ENCODE measurements at places on chromosomes 3 and 15.
A peak's percentile ranks its signal among the peaks of the same experiment; 100 is the strongest.

DNA sequence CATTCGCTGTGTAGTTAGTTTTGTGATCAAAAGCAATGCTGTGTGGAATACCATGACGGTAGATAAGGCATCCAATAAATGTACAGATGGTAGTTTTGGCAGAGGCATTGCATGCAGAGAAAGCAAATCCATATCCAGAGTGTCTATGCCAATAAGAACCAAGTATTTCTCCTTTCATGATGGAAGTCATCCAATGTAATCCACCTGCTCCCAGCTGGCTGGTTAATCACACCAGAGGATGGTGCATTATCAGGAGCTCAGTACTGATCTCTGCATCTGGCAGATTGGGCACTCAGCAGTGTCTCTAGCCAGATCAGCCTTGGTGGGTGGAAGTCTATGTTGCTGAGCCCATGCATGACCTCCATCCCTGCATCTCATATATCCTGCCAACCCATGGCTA is 677.7 kb upstream of the NECTIN3 start:
- DNase-seq: no peak

DNA sequence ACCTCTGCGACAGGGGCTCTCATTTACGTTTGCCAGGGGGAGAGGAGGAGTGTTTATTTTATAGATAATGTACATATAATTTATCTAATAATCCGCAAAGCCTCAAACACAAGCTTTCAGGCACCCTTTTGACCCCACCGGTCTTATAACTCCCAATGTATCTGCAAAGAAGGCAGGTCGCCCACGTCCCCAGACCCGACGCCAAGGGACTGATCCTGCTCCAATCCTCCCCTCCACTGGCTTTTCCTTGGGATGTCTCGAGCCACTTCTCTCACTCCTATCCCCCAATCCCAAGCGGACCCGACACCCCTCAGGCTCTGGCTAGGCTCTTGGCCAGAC is 452 bp downstream of the DCP1A start:
- no peak for DNase-seq

DNA sequence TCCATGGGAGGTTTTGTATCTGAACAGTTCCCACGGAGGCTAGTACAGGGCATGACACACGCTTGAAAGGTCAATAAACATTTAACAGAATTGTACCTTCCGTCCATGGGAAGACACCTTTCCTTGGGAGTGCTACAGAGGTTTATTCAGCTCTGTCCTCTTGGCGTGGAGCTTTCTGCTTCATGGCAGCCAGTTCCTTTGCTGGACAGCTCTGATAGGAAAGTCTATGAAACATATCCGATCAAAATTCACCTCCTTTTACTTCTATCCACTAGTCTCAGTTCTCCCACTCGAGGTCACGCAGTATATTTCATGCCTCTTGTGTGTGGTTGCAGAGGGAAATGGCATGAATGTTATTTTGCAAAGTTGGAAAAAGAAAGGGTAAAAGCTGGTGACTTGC is 91.2 kb downstream of the PEX5L start:
- DNase-seq: no peak

DNA sequence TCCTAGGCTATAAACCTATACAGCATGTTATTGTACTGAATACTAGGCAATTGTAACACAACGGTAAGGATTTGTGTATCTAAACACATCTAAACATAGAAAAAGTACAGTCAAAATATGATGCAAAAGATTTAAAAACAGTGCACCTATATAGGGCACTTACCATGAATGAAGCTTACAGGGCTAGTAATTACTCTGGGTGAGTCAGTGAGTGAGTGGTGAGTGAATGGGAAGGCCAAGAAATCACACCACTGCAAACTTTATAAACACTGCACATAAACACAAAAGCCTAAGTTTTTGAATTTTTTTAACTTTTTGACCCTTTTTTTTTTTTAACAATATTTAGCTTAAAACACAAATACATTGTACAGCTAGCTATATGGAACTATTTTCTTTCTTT is 204.7 kb upstream of the CTNNB1 start:
- DNase-seq: no peak

- no peak for DNase-seq
These were observed 1102.2 kb downstream of the IGSF11 start for GRCh38 chr3:117932441-117932840.

- no peak for DNase-seq
These were observed 1.8 kb downstream of the LMCD1 start for GRCh38 chr3:8503461-8503860.

DNA sequence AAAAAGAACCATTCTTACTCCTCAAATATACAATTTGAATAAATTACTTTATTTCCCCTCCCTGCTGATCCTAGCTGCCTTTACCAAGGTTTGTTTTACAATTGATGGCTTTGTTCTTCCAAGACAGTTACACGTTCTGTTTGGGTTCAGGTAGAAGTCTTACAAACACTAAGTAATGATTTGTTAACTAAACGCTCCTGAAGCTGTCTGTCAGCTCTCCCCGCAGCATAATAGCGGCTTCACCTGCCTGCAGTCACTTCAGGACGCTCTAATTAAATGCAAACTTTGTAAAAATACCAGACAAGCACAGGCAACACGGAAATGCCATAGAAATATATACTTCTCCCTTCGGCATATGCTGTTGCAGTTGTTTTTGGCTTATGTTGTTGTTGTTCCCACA is 176.4 kb upstream of the MDFIC2 start:
- no peak for DNase-seq

DNA sequence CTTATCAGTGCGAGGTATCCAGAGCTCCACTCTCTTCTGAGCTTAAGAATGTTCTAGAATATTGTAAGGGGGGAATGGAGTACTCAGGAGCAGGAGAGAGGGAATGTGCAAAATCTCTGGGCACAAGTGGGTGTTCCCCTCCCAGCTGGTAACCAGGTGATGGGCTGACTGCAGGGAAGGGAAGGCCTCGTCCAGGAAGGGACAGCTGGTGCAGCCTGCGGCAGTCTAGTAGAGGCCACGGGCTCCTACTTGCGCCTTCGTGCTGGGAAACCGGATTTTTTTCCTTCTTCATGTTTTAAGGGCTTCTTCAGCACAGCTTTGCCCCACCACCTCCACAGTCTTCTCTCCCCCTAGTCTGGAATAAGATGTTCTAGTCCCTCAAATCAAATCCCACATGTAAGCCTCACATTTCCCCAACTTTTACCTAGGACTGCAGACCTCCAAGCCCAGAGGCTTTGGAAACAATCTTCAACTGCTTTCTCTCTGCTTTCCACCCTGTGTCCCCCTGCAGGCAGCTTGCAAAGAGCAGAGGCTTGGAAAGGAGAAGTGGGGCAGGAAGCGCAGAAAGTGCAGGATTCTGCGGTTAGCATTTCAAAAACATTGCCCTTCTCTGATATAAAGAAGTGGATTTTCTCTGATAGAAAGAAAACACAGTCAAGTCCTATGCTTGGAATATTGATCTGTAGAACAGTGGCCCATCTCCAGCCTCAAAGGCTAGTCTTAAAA is 11.9 kb upstream of the CGNL1 start:
- DNase-seq: peak; percentile 30

DNA sequence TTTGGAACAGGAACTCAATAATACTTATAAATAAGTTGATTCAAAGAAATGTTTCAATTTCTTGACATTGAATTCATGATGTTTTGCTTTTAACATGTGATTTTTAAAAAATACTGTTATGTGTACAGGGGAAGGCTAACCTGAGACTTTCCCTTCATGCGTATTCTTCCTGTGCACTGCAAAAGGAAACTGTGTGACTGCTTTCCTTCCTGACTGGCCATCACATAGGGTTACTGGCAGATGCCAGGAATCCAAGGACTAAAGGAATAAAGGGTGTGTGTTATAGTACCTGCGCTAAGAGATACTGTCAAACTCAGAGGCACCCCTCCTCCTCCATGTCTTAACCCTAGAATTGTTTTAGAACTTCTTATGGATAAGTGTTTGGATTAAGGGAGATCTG is 236.0 kb downstream of the UBE2E2 start:
- no peak for DNase-seq

DNA sequence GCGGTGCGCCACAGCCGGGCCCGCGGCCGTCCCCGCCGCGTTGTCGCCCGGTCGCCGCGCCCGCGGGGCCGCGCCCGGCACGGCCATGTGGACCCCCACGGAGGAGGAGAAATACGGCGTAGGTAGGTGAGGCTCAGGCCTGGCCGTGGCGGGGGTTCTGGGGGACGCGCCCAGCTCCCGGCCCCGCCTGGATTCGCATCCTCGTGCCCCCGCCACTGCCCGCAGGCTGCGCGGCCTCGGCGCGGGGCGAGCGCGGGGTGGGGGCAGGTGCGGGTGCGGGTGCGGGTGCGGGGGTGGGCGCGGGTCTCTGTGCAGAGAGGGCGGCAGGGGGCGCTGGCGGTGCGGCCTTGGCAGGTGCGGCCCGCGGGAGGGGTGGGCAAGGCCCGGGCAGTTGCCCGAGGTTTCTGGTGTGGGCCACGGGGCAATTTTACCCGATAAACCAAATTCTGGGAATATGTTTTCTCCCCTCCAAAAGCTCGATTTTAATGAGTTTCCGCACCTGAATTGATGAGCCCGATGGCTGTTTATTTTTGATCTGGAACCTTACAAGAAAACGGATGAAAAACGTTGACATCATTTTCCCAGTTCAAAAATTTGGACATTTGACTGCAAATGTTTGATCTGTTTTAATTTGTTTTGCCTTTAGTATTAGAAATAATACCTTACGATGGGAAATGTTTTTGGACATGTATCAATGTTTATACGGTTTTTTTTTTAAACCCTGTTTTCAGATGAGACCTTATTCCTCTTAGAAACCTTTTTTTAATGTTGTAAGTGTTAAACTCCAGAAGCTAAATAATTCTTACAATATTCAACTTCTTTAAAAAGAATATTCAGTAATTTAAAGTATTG is 678 bp downstream of the DOCK3 start:
- DNase-seq: no peak

- no peak for DNase-seq
These were observed 523.1 kb upstream of the FRG2C start for GRCh38 chr3:75140904-75141615.

DNA sequence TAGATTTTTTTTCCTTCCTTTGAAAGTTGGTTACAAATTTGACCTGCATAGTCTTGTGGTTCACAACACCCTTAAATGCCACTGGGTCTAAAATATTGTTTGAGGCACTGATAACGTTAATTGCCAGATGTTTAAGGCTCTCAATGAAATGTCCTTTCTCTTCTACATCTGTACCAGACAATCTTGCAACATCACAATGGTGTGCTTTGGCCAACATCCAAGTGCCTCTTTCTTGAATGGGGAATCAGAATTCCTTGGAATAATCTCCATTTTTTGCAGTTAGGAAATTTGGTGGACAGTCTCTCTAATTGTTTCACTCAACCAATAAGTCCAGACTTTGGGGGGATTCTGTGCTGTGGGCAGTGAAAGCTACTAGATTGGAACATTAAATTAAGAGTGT is 26.0 kb upstream of the PEX5L start:
- DNase-seq: no peak

DNA sequence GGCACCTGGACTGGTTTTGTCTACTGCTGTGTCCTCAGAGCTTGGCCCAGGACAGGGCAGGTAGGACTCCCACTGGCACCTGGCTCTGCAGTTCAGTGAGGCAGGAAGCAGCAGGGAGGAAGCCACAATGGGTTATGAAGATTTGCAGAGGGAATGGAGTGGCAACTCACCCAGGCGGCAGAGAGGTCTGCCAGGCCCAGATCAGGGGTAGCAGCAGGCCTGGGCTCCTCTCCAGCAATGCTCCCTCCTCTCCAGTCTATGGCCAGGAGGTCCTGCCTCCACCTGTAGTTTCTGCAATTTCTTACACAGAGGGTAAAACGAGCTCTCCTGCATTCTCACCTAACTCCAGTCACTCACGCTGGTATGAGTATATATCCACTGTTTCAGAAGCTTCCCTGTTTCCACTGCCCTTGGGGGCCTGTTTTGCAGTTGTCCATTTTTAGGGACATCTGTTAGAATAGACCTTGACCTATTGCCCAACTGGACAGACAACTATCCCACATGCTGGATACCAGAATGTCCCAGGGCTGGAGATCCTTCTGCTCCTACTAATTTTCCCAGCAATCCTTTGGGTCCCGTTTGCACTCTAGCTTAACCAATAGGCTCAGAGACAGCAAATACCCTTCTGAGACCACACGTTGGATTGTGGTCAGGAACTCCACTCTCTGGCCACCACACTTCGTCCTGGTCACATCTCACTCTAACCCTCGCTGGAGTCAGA is 35.2 kb downstream of the HMCES start:
- DNase-seq: no peak

All from CD14-positive monocyte (primary cell).